Lung (tissue), 17 donors: ENCODE measurements at places on chromosomes 4 and X. TPM values are rescaled to one million over a fixed set of nuclear protein-coding genes. Genes with fewer than 3 reads are reported as not detected.

C4orf50 gene
- 0.03 TPM for total RNA-seq

ANKRD50 gene
- total RNA-seq, result 137 TPM

CXXC4 gene
- total RNA-seq, result 6.7 TPM

RNF150 gene
- 19.3 TPM for total RNA-seq

GRCh38 chr4:109051054-109051453 lies 251.4 kb downstream of the COL25A1 start:
- H3K27me3 ChIP-seq, result no peaks in the 10 kb centered on the region
- no peak for DNase-seq
- H3K4me1 ChIP-seq, result no peaks in the 10 kb centered on the region
- no peak overlapping the region for H3K27ac ChIP-seq

DNA sequence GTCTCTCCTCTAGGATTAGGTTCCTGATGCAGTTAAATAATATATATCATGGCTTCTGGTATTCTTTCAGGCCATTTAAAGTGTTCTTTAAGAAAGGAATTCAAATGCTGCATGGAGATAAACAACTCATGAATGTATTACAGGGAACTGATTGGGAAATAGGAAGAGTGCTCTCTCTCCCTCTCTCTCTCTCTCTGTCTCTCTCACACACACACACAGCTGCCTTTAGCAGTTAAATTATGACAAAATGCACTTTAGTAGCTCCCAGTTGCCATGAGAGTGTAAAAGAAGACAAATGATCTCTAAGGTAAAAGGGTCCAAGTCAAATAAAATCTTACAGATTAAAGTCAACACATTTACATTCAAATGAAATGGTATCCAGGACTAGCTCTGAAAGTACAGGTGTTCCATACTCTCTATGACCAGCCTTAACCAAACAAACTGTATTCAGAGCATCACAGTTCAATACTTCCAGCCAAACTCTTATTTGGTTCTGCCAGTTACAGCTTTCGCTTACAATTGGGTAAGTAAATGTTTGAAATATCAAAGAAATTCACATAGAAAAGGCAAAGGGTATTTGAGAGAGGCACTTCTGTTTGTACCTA lies 94.7 kb upstream of the CXXC4 start:
- H3K27ac ChIP-seq, result no peak overlapping the region
- H3K4me3 ChIP-seq, result no peak overlapping the region
- peak; percentile 21 for DNase-seq

GRCh38 chr4:94746746-94747145 lies 11.0 kb upstream of the BMPR1B start:
- H3K4me3 ChIP-seq, result no peak overlapping the region
- DNase-seq, result no peak
- H3K27ac ChIP-seq, result no peak overlapping the region
- no peaks in the 10 kb centered on the region for H3K27me3 ChIP-seq

GRCh38 chr4:1979477-1980196 lies 29.1 kb downstream of the NELFA start:
- no peak for DNase-seq
- H3K36me3 ChIP-seq, result peaks cover 74% of the 10 kb centered on the region
- no peak overlapping the region for H3K4me3 ChIP-seq
- no peaks in the 10 kb centered on the region for H3K27me3 ChIP-seq
- no peak overlapping the region for H3K27ac ChIP-seq

- no peak for DNase-seq
- no peaks in the 10 kb centered on the region for H3K4me1 ChIP-seq
- H3K27ac ChIP-seq, result no peak overlapping the region
- no peaks in the 10 kb centered on the region for H3K36me3 ChIP-seq
- H3K27me3 ChIP-seq, result no peaks in the 10 kb centered on the region
These were observed 71.6 kb upstream of the LEF1 start for GRCh38 chr4:108240366-108240765.

GRCh38 chr4:147371661-147372060 lies 109.2 kb upstream of the EDNRA start:
- H3K36me3 ChIP-seq, result no peaks in the 10 kb centered on the region
- H3K27ac ChIP-seq, result no peak overlapping the region
- H3K4me3 ChIP-seq, result no peak overlapping the region
- H3K27me3 ChIP-seq, result no peaks in the 10 kb centered on the region
- H3K4me1 ChIP-seq, result peaks cover 3% of the 10 kb centered on the region
- no peak for DNase-seq

DNA sequence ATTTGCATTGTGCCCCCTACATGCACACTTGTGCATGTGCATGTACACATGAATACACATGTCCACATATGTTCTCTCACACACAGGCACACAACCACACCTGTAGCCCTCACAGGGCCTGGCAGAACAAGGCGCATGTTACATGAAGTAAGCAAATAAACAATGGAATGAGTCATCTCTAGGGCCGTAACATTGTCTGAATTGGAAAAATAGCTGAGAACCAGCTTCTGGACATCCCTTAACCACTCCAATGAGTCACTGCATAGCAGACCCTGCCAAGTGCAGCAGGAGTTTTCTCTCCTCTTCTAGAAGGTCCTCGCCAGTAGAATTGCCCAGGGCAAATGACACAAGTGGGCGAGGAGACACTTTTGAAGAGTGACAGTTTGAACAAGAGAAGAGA lies 66.1 kb downstream of the MAGEA10 start:
- no peak overlapping the region for H3K27ac ChIP-seq
- no peaks in the 10 kb centered on the region for H3K27me3 ChIP-seq
- no peaks in the 10 kb centered on the region for H3K36me3 ChIP-seq

DNA sequence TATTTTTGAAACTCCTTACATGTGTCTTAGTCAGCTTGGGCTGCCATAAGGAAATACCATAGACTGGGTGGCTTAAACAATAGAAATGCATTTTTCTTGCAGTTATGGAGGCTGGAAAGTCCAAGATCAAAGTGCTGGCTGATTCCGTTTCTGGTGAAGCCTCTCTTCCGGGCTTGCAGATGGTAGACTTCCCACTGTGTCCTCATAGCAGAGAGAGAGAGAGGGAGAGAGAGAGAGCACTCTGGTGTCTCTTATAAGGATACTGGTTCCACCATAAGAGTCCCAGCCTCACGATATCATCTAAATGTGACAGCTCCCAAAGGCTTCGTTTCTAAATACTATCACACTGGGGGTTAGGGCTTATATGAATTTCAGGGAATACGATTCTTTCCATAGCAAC lies 39.7 kb downstream of the ENPEP start:
- no peak overlapping the region for H3K27ac ChIP-seq
- no peak for DNase-seq
- H3K4me3 ChIP-seq, result no peak overlapping the region
- H3K4me1 ChIP-seq, result no peaks in the 10 kb centered on the region

DNA sequence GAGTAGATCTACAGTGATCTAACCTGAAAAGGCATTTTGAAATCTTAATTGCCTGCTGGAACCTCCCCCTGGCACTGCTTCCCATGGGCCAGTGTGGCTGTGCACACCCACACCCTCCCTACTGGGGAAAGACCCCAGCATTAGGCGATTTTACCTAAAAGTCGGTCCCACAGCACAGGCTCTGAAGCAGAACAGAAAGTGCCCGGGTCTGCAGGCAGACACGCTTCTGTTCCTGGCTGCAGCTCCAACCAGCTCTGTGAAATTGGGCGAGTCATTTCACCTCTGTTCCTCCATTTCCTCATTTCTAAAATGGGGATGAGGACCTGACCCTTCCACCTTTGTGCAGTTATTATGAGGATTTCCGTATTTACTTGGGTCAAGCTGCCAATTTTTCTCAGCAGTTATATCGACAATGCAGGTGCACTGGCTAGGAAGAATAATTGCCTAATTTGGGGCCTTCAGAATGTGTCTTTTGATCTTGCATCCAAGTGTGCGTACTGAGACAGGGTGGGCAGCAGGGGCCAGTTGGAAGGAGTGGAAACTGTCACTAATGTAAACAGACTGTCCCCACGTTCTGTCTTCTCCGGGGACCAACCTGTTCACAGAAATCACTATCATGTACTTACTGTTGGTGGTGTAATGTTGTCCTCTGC lies 7.1 kb downstream of the KLF3 start:
- H3K27ac ChIP-seq, result peak overlapping the region; percentile 21
- DNase-seq, result no peak
- no peak overlapping the region for H3K4me3 ChIP-seq
- H3K36me3 ChIP-seq, result no peaks in the 10 kb centered on the region
- peaks cover 50% of the 10 kb centered on the region for H3K4me1 ChIP-seq
